EH (cell line): ENCODE measurements at places on chromosomes 11 and 22.

DNA sequence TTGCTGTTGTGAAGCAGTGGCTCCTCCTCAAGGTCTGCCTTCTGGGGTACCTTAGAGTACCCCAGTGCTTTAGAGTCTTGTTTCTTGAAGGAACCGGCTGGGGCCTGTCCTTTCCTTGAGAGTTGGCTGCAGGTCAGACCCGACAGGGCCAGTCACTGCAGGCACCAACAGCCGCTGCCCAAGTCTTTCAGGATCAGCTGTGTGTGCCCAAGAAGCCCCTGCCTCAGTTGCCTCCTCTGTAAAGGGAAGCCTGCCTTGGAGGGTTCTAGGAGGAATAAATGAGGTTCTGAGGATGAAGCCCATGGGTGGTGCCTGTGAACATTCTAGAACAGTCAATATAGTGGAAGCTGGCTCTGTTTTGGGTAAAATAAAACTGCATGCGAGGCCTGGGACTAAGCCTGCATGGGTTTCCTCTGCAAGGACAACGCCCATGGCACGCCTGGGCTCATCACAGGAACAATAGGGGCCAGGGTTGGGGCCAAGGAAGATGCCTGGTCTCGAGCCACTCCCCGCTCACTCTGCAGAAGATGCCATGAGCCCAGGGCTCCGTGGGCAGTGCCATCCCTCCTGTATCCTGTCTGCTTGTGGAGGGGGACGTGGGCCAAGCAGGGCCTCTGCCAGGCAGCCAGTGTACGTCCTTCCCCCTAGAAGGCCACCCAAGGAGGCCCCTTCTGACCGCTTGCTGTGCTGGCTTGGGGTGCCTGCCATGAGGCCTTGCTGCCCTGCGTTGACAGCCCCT lies 81.6 kb downstream of the MED15 start:
- DNase-seq, result no peak

DNA sequence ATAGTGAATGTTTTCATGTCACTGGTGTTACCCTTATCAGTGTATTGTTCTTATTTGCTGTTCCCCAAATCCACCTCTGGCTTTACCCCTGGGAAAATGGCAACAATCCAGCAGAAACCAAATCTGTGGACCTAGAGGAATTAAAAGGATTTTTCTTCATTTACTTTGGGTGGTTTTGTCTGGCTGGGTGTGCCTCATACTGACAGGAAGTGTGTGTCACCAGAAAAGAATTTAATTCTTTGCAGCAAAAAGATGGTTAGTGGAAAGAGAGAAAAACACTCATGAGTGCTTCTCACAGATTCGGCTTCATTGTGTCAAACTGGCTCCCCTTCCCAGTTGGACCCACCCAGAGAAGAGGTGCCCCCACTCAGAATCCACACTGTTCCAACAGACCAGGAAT lies 38.9 kb downstream of the FZD4 start:
- peak; percentile 92 for DNase-seq

DNA sequence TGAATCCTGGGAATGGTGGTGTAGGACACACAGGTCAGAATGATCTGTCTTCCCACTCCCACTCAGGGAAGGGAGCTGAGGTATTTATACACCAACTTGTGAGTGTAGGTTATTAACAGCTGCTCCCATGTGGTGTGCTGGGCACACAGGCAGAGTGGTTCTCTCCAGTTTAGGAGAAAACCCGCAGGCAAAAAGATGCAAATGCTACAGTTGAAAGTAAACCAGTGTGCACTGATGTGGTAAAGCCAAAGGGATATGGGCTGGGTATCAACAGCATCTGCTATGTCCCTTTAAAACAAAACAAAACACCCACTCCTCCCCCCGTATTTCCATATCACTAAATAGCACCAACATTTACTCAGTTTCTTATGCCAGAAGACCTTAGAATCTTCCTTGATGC lies 75.4 kb upstream of the SYT13 start:
- DNase-seq, result no peak

DNA sequence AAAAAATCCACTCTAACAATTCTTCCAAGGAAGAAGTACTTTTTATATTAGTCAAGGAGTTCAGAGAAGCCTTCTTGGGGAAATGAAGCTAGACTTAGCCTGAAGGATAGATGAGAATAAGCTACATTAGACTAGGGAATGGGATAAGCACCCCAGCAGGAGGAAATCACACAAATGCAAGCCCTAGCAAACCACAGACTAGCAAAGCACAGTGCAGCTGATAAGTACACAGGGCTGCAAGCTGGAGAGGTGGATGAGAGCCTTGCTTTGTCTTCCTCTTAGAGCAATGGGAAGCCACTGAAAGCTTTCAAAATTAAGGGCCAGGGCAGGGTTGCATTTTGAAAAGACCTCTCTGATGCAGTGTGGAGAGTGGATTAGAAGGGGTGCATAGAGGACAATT lies 946.2 kb downstream of the LRRC4C start:
- no peak for DNase-seq

DNA sequence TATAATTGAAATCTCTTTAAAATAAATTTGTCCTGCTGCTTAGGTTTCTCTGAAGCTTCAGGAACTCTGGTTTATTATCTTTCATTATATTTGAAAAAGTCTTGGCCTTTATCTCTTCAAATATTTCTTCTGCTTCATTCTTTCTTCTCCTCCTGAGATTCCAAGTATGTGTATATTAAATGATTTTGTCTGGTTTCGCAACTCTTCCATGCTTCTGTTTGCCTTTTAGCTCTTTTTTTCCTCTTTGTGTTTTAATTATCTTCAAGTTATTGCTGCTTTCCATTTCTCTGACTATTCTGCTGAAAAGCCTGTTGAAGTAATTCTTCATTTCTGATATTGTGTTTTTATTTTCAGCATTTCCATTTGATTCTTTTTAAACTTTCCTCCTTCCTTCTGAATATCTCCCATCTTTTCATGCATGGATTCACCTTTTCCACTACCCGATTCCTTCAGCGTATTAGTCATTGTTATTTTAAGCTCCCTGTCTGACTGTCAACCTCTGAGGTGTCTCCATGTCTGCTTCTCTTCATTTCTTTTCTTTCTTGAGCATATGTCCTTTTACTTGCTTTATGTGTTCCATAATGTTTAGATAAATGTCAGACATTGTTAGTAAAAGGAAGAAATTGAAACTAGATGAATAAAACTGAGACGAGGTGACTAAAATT lies 46.6 kb upstream of the CTSC start:
- DNase-seq, result peak; percentile 40

GRCh38 chr11:120945042-120945441 lies 78.9 kb upstream of the TBCEL start:
- no peak for DNase-seq

DNA sequence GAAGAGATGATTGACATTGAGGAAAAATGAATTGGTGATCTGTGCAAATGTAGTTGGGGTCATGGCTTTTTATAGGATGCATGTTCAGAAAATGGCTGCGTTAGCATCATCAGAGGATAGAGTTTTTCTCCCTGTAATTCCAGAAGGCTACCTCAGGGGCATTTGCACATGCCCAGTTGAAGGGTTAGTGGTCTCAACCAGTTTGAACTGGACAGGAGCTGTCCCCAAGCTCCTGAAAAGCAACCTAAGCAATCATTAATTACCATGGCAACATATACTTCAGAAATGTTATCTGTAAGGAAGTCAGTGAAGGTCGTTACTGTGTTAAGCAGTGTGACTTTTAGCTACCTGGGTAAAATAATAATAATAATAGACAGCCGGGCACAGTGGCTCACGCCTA lies 29.3 kb downstream of the TUG1 start:
- DNase-seq, result no peak

DNA sequence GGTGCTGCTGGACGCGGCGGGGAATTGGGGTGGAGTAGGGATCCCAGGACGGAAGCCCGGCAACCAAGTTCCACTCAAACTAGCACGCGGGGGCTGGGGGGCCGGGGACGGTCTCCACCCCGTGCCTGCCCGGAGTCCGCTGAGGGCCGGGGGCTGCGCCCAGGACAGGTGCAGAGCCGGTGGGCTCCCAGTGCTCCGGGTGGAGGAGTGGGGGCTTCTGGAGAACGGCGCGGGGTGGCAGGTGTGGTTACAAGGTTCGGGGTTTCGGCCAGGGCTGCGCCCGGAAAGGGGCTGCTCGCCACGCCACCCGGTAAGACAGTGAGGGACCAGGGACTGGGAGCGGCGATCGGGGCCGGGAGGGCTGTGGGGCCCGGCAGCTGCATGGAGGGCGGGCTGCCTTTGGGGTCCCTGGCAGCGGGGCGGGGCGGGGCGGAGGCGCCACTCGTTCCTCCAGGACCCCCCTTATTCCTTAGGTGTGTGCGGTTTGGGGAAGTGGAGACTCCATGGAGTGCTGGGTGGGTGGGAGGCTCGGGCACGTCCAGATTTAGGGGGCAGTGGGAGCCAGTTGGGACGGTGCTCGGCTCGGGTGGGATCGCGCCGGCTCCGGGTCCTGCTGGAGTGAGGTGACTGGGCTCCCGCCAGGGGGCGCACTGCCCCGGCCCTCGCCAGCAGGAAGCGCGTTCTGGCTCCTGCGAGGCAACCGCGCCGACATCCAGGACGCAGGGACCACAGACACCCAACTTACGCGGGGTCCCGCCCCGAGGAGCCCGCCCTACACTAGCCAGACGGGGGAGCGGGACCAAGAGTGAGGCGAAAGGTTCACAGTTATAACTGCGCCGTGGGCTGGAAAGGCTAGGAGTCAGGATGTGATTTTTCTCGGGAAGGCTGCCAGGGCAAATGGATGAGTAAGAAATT lies 868 bp downstream of the TSPAN18 start:
- DNase-seq, result peak; percentile 65

DNA sequence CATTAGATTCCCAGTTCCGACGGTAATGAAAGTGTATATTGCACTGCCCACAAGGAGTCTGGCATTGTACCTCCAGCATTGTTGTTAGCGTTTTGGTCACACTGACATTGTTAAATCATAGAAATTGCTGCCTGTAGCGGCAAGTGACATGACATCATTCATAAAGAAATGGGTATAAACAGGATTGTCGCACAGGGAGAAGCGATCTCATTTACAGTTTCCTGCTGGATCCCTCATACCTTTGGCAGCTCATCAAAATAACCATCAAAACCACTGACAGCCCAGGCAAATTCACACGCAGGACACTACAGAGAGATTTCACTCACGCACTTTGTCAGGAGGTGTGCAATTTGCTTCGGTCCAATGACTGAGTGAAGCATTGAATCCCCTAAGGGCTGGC lies 3.5 kb downstream of the HTR3B start:
- no peak for DNase-seq

DNA sequence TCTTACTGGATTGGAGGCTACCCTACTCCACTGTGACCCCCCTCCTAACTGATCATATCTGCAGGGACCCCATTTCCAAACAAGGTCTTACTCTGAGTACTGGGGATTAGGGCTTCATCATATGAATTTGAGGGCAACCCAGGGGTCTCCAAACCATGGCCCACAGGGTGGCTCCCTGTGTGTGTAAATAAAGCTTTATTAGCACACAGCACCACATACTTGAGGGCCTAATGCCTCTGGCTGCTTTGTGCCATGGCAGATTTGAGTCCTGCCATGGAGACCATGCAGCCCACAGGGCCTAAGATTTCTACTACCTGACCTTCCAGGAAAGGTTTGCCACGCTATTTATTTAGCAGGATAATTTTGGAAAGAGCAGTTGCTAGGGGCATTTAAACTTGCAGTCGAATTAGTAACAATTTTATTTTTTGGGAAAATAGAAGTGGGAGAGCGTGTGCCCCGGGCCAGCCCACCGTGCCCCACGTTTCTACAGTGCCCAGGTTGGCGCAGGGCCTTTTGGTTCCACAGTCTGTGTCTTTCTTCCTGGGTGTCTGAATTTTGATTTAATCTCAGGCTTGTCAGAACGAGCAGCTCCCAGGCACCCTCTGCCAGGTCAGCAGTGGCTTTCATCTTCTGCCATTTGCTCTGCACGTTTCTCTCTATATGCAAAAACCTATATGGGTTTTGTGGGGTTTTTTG lies 92.3 kb downstream of the KCNQ1 start:
- no peak for DNase-seq

DNA sequence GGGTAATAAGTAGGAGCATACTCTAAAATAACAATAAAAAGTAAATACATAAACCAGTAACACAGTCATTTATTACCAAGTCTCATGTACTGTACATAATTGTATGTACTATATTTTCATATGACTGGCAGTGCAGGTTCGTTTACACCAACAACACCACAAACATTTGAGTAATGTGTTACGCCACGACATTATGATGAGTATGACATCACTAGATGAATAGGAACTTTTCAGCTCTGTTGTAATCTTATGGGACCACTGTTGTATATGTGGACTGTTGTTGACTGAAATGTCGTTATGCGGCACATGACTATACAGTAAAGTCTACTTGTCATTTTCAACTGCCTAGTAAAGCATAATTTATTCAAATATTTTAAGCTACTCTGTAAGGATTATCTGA lies 18.6 kb downstream of the KIF18A start:
- DNase-seq, result peak; percentile 21
